CD4-positive, alpha-beta T cell treated with Interleukin-4 for 4 hours (primary cell): ENCODE measurements at places on chromosomes 4 and X.

DNA sequence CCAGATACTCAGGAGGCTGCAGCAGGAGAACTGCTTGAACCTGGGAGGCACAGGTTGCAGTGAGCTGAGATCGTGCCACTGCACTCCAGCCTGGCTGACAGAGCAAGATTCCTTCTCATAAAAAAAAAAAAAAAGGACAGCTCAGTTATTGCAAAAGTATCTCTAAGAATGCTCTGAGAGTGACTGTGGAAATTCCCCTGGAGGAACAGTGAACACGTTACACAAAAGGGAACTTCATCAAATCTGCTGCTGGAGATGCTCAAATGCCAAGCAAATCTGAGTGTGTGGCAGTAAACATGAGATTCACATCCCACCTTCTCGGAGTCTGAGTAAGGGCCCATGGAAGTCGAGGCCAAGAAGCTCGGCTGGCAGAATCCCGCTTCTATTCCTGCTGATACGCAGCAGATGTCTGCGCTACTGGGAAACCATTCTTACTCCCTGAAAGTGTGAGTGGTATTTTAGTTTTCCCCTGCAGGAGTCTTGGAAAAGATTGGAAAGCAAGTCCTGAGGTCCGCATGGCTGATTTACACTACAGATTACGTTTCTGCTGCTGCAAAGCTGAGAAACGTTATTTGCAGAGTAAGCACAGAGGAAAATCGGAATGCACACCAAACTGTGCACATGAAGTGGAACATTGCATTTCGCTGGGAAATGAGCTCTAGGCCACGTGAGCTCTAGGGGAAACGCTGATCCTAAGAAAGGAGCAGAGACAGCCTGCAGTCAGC, 162.9 kb downstream of the NSUN7 start:
- no peak for DNase-seq

DNA sequence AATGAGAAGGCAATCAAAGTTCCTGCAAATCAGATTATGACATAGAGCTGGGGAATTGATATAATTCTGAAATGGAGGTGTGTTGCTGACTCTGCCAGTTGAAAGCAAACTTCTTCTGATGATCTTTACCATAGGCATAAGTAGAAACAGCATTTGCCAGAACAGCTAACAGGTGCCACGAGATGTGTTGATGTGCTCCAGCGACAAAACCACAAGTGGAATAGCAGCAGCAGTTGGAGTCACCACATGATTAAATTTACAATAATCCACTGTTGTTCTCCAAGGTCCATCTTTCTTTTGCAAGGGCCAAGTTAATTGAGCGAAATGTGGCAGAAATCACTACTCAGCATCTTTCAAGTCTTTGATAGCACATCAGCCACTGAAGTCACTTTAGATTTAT, 3.7 kb upstream of the OSTC start:
- no peak for DNase-seq

DNA sequence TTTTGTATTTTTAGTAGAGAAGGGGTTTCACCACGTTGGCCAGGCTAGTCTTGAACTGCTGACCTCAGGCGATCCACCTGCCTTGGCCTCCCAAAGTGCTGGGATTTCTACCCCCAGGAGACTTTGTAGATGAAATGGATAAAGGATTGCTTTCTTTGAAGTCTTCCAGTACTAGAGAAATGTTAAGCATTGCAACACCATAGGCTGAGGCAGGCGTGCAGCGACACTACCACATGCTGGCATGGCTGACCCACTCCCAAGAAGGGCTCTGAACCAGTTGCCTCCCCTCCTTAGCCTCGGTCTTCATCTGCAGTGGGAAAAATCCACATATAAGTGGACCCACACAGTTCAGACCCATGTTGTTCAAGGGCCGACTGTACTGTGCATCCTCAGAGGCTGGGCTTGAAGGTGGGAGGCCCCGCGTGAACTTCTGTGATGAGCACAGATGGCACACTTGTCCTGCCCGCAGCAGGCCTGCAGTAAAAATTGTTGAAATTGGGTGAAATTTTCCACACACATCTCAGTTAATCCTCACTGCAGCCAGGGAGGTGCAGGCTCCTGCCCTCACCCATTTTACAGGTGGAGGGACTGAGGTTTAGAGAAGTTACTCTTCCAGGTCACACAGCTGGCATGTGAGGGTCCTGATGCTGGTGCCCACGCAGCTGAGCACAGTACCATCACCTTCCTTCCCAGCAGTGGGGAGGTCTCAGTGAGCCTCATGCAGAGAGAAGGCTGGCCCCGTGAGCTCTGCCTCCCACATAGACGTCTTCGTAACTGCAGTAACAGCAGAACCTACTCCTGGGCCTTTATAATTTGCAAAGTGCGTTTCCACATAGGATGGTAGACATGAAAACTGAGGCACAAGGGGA, 35.5 kb downstream of the HTRA3 start:
- DNase-seq: no peak

- DNase-seq: no peak
Measured at GRCh38 chrX:104435249-104435648, 130.8 kb upstream of the IL1RAPL2 start.

DNA sequence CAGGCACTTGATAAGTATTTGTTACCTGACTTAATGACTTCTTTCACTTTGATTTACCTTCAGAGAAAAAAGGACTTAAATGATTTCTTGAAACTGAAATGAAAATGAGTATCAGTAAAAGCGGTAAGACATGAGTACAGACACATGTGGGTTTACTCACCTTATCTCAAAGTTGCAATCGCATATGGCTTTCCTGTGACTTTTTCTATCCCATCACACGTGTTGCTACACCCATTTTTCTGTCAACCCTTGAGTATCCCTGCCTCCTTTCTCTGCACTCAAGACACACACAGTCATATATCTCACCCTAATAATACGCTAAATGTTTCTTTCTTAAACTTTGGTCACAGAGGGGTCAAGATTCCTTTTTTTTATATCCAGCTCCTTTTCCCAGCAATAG, 11.0 kb upstream of the ARHGEF38 start:
- no peak for DNase-seq

DNA sequence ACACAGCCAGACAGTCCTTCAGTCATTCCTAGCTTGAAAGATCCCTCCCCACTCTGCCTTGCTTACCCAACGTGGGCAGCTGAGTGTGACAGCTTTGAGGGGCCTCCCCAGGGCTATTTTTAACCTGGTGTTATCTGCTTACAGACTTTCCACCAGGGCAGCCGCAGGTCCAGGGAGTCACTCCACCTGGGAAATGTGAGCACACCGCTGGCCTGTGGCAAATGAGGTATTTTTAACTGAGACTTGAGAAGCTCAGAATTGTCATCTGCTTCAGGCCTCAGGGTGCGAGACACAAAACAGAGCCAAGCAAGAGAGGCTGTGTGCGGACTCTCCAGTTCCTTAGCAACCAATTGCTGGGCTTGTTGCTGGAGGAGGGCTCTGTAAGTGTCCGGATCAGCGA, 13.0 kb downstream of the CORIN start:
- no peak for DNase-seq

GRCh38 chr4:80180743-80181142, 16.6 kb upstream of the PRDM8 start:
- peak; percentile 53 for DNase-seq

- no peak for DNase-seq
Measured at GRCh38 chr4:24145591-24145990, 255.7 kb upstream of the PPARGC1A start.

DNA sequence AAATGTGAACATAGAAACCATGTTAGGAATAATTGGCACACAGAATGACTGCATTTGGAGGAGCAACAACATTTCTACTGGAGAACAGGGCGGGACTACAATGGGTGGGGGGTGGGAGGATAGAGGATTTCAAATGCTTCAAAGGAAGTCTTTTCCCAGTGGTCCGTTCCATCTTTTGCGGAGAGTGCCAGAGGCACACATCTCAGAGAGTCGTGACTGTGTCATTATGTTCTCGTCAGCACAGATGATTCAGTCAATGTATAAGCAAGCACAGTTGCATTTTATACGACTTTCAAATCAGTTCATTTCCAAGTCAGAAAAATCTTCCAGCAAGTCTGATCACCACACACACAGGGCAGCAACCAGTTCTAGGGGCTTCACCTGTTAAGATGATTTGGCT, 22.7 kb upstream of the GPR50 start:
- no peak for DNase-seq

DNA sequence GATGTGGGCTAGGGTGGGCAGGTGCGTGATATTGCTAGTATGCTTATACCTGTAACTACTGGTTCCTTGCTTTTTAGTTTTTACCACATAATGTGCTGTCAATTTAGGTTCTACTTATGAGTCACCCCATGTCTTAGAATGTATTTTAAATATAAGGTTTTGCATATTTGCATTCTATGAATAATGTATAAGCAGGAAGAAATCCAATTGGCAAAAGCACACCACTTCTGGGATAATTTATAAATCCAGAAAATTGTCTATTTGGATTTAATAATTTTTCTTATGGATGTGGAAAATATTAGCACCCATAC, 421.6 kb downstream of the PCDH7 start:
- no peak for DNase-seq

DNA sequence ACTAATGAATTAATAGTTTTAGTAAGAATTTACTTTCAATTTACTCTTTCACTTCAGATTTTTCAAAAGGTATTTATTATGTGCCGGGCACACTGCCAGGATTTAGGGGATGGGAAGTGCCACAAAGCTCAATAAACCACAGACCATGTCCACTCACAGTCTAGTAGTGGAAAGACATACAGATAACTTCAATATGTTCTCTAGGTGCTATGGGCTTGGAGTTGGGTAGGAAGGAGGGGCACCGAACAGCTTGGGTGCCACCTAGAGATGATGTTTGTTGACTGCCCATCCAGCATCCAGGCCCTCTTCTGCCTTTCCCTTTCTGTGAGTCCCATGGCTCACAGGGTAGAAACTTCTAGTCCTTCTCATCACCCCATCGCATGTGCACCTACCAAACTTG, 17.8 kb downstream of the MFAP3L start:
- DNase-seq: no peak

DNA sequence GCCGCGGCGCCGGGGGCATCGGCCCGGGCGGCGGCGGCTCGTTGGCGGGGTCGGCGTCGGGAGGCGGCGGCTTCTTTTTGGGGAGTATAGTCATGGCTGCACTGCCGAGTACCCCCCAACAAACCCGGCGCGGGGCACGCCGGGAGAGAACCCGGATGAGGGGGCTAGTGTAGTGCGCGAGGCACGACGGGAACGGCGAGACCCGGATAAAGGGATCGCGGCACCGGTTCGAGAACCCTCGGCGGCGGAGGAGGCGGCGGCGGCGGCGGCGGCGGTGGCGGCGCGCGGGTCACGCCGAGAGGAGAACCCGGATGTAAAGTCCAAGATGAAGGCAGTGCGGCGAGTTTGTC, at the start of gene OTUD5:
Gene OTUD5 (minus strand): TSS at position 131 of the 350 bp plus-strand sequence. CDS start 37 bp downstream, at position 94.
- DNase-seq: peak; percentile 83

DNA sequence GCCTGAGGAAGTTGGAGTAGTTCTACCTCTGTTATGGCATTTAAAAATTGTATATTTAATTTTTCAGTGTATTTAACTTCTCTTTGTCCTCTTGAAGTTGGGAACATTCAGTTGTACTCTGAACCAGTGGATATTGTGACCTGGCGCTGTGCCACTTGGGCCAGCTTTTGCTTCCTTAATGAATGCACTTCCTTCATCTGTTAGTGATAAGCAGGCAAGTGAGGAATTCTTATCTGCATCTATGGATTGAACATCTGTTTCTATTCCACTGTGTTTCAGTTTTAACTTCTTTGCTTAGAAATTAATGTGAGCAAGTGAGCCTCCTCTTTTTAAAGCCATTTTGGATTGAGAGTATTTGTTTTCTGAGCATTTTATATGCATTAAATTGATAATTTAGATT, 128.3 kb downstream of the UCHL1 start:
- DNase-seq: no peak

DNA sequence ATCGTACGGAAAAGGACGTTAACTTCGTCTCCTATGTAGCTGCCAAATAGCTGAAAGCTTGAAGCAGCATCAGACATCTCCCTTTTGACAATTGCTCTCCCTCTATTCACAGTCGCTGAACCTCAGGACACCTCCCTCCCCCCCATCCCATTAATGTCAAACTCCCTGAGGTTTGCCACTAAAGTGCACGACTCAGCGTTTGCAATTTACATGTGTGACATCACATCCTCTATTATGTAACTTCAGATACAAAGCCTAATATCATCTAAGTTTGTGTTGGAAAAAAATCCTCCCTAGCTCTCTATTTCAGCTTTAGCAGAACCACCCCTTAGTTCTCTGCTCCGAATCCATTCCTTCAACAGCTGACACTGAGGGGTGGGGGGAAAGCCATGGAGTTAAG, 5.5 kb upstream of the NR3C2 start:
- peak; percentile 53 for DNase-seq

GRCh38 chr4:26110493-26110892, 196.5 kb downstream of the SMIM20 start:
- DNase-seq: no peak

DNA sequence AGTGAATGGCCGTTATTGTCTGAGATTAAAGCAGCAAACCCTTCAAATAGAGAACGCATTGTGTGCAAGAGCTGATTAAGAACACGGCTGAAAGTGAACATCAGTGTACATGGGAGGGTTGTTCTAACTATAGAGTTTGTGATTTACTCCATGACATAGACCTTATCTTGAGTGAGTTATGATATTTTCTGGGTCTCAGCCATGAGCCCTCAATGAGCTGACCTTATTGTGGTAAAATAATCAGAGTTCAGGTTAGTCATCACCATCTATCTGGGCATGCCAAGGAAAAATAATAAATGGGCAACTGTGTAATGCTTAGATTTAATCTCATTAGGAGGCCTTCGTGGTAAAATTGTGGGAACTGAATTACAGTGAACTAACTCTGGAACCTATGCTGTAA, 33.2 kb upstream of the CLDN24 start:
- DNase-seq: no peak

GRCh38 chrX:72123471-72124185, 8.1 kb downstream of the RTL5 start:
- DNase-seq: no peak

DNA sequence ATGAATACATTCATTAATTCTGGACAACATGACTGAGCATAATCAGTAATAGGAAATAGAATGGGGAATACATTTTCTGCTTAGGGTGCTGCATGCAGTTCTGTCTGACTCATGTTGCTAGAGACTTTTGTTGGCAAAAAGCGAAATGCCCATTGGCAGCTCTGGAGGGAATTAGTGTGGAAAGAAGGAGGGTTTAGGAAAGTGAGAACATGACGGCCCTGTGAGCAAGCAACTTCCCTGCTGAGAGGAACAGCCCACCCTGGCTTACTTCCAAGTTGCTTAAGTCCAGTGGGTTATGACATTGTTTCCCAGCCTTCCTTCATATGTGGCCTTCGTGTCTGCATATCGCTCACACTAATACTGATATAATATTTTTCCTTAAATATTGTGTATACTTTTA, 13.8 kb downstream of the MAD2L1 start:
- no peak for DNase-seq

- DNase-seq: no peak
Measured at GRCh38 chr4:128347930-128348660, 60.5 kb upstream of the PGRMC2 start.

- no peak for DNase-seq
Measured at GRCh38 chr4:10023806-10024205, 2.5 kb upstream of the SLC2A9 start.

DNA sequence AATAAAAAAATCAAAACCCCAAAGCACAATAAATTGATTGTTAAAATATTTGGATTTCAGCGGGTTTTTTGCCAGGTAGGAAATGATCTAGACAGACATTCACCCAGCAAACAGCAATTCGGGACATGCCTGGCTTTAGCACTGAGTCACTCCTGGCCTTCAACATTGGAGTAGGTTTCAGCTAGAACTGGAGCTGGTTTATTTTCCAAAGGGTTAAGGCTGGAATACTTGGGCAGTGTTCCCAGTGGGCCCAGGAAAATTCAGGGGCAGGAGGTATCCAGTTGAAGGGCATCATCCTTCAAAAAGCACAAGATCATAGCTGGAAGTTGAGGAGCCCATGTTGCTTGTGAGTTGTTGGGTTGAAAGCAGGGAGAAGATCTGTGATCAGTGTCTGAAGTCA, 41.0 kb downstream of the TXLNG start:
- no peak for DNase-seq
